Renal pelvis (tissue), 12 donors: ENCODE measurements at places on chromosomes 6 and 20.

- DNase-seq = no peak
Observed at GRCh38 chr20:54532573-54532972, 57.2 kb downstream of the DOK5 start.

- DNase-seq = no peak
Observed at GRCh38 chr6:47174502-47175023, 132.4 kb upstream of the ADGRF1 start.

DNA sequence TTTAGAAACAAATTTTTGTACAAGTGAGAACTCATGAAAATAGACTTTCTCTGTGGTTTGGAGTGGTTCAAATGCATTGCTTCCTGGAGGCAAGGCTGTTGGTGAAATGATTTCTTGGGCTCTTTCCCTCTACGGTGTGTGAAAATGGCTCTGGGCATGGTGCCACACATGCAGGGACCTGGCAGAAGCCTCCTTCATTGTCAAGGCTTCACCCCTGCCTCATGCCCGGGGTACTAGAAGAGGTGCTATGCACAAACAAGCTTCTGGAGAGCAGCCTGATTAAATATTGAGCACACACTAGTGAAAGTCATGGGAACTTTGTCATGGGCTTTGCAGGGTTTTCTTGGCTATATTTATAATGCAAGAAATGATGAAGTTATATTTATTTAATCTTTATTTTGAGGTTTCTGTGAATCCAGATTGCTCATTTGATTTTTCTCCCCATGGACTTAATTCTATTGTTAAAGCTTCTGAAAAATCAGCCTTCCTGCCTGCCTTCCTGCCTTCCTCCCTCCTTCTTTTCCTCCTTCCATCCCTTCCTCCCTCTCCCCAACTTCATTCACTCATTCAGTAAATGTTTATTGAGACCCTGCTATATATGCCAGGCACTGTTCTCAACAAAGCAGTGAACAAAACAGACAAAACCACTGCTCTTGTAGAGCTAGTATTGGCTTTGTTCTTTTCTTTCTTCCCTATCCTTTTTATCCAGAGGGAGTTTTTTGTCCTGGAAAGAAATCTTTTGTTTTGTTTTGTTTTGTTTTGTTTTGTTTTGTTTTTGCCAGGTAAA lies 21.0 kb downstream of the C6orf89 start:
- DNase-seq = no peak

DNA sequence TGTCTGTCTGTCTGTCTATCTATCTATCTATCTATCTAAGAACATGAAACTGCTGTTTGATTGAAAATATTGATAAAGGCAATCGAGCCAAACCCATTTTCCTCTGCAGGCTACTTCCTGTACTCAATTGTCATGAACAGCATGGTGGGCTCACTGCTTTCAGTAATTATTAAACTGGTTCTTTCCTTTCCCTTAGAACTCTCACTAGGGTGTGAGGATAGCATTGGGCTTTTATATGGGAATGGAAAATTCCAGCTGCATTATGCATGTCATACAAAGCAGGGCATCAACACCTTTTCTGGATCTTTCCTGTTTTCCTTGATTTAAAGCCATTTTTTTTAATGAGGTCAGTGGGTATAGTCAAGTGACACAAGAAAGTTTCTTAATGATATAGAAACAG lies 161.0 kb upstream of the SYNCRIP start:
- no peak for DNase-seq

DNA sequence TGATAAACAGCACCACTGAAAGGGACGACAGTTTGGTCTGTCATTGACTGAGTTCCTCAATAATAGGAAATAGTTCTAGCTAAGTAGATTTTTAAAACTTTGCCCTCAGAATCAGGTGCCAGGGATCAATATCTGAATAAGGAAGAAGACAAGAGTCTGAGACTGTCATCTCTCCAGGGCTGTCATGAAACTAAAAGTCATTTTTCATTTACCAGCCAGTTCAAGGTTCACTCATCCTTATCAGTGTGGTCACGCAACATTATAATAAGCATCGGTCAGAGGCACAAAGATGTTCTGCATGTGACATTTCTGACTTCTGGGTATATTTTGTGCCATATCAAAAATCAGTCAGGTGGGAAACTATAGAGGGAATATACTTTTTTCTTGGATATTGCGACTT lies 52.5 kb upstream of the E2F3 start:
- no peak for DNase-seq

DNA sequence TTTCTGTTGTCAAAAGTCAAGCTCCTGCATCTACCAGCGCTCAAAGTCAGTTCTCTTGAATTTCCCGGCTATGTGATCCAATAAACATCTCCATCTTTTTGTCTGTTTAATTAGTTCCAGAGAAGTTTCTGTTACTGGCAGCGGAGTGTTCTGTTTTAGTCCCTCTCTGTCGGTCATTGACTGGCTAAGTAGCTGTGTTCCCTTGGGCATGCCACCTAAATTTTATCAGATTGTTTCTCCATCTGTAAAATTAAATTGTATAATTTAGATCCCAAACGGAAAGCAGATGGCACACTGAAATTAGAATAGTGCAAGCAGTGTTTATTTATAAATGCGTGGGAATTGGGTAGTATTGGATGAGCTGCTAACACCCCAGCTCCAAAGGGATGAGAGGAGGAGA lies 29.7 kb upstream of the PRL start:
- DNase-seq = no peak

GRCh38 chr6:63589952-63590411 lies 17.7 kb downstream of the LOC128125822 start:
- DNase-seq = no peak

GRCh38 chr20:25461281-25461650 lies 53.8 kb downstream of the GINS1 start:
- DNase-seq = no peak

DNA sequence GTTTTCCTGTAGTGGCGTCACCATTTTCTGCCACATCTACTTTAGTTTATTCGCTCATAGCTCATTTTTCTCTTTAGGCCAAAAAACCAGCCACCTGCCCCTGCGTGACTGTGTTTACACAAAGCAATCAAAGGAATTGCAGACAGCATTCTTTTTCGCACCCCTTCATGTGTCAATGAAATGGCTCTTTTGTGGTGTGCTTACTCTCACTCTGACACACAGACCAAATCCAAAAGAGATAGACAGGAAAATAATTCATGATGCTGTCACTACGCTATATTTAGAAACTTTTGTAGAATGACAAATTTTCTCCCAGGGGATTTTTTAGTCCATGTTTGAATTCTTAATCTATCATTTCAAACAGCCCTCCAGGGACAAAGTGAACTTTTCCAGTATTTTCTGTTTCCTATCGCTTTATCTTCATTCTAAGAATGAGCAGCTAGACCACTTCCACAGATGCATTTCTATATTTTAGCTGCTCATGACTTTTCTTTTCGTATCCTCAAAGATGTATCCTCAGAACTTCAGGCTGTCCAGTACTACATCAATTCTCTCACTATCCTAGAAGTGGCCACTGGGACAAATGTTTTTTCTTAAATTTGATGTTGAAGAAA lies 37.9 kb upstream of the KHDRBS2 start:
- DNase-seq = no peak

DNA sequence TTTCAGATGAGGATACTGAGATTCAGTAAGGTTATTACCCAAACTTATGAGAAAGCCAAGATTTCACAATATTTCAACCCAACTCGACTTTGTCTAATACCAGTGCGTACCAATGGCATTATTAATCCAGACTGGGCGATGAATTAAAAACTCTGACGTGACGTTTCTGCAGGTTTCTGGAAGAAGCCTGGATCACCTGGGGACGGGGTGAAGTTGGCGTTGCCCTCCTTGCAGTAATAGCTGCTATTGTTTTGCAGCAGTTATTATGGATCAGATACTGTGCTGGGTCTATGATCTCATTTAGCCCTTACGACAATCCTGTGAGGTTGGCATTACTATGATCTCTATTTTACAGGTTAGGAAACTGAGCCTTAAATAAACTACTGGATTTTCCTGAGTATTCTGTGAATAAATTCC lies 569 bp upstream of the CDC5L start:
- DNase-seq = no peak
